ENCODE measurements at places on chromosomes 11 and 22.
A peak's percentile ranks its signal among the peaks of the same experiment; 100 is the strongest.

DNA sequence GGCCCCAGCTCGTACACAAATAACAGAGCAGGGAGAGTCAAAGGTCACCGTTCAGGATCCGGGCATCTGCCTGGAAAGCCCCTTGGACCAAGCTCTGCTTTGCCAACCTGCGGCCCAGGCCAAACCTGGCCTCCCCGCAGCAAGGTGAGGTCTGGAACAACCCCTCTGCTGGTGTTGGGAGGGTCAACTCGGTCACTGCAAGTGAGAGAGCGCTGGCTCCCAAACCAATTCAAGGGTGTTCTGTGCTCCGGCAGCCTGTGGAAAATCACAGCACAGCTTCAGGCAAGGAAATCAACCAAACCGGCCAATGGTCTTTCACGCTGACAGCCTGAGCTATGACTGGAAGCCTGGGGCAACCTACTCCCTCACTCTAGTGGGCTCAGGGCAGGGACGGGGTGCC, 63.4 kb downstream of the MYH9 start:
- DNase-seq, result no peak

DNA sequence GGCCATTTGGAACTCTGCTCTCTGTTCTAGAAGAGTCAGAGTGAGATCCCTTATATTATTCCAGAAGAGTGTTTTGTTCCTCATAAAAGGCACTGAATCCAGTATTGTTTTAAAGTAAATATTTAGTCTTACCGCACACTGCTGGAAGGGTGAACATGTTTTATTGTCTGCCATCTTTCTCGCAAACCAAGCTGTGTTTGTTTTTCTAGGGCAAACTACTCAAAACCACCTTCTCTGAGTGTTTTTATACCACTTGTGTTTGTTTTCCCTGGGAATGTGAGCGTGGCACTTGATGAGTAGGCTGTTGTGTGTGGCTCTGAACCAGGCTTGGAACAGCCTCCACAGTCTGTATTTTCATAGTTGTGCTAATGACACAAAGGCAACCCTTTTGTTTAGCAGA, 89.8 kb downstream of the DBX1 start:
- DNase-seq, result no peak

GRCh38 chr11:113873236-113873626, 2.1 kb downstream of the USP28 start:
- no peak for DNase-seq

GRCh38 chr11:64036087-64037026, 626 bp downstream of the FLRT1 start:
- DNase-seq, result peak; percentile 27

Data from suppressor macrophage treated with lipopolysaccharide for 4 hours (primary cell).